EL (cell line): ENCODE measurements at places on chromosomes 7 and 10.

GRCh38 chr7:112060625-112061024 is 145.6 kb downstream of the DOCK4 start:
- DNase-seq, result no peak

DNA sequence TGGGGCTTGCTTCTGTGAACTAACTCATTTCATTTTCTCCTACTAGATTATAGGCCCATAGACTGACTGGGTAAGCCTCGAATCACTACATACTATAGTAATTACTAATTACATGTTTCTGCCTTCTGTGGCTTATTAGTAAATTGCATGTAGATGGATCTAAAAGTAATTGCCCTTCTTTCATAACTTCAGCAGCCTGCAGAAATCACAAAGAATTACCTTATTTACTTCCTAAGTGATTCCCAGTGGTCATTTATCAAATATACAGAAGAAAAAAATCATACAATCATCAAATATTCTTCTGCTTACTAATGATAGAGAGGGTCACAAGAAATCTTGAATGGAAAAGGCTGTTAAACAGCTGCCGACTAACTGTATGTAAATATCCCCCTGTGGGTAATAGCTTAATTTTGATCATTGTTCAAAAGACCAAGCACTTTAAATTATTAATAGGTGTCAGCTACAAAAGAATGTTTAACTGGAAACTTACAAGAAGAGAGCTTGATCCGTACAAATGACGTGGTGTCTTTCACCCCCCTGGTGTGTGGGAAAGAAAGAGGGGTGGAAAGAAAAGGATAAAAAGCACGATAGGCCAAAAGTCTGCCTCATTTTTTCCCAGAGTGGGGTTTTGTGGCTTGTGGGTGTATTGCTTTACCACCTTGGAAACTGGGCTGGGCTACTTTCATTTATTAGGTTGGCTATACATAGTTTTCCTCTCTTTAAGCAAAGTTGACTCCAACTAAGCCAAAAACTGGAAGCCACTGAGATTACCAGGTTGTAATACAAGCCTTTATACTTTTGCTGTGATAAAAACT is 361.8 kb upstream of the ZMIZ1 start:
- no peak for DNase-seq

GRCh38 chr10:95562341-95562965 is 1.3 kb upstream of the SORBS1 start:
- no peak for DNase-seq

GRCh38 chr10:122560279-122560804 is at the start of gene DMBT1:
TSS of gene DMBT1 (plus strand) at chr10:122560754. CDS start at chr10:122560771, 17 bp downstream.
- DNase-seq, result no peak

DNA sequence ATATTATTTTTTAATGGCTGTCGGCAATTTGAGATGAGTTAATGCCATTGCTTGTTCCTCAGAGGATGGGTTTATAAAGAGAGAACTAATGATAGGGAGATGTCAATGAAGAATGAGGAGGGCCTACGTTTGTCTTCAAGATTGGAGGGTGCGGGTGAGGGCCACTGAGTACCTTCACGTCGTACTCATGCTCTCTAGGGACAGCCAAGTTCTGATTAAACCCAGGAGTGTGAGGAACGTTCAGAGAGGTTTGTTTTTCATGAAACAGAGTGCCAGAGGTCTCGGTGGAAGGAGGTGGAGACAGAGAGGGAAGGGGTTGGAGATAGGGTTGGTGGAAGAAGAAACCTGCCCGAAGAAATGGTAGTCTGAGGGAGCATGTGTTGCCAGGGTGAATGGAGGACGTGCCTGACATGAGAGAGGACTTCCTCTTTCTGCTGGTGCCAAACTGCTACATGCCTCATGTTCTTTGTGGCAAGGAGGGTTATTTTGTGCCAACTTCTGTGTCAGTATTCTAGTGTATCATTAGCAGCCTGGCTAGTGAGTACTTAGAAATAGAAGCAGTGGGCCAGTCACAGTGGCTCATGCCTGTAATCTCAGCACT is 8.9 kb downstream of the DHTKD1 start:
- no peak for DNase-seq

- DNase-seq, result no peak
Measured at GRCh38 chr7:155755026-155755425, 57.2 kb downstream of the SHH start.

DNA sequence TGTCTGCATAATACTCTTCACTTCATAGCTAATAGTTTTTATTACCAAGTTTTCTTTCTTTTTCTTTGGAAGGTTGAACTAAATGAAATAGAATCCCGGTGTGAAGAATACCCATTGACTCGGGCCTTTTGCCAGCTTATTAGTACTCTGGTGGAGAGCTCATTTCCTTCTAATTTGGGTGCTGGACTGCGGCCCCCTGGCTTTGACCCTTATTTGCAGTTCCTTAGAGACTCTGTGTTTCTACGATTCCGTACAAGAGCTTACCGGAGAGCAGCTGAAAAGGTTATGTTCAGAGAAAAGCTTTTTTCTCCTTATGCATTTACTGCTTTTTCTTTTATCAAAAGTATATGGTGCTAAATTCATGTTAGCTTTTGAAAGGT is 40.2 kb downstream of the NUP205 start:
- no peak for DNase-seq
